Fibroblast of villous mesenchyme (primary cell): ENCODE measurements at places on chromosomes 12 and 14. TPM values are rescaled to one million over a fixed set of nuclear protein-coding genes. Genes with fewer than 3 reads are reported as not detected.

DNA sequence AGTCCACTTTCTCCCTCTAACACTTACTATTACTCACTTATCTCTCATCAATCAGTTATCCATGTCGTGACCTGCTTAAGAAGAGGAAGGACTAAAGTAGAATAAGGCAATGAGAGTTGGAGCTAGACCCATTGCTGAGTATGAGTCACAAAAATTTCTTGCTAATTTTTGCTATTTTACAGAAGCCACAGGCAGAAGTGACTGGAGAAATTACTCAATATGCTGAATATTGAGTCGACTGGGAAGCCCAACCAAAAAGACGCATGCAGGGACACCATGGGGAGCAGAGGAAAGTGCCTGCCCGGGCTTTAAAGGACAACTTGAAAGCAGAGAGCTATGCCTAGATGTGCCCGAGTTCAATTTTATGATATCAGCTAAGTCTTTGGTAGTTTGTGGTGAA is 115.4 kb upstream of the FOXG1 start:
- no peak for DNase-seq

GRCh38 chr14:39722547-39723273 is 290.5 kb upstream of the FBXO33 start:
- DNase-seq = no peak

- peak; percentile 60 for DNase-seq
Observed at GRCh38 chr12:2268471-2269286, 215.9 kb downstream of the CACNA1C start.

DNA sequence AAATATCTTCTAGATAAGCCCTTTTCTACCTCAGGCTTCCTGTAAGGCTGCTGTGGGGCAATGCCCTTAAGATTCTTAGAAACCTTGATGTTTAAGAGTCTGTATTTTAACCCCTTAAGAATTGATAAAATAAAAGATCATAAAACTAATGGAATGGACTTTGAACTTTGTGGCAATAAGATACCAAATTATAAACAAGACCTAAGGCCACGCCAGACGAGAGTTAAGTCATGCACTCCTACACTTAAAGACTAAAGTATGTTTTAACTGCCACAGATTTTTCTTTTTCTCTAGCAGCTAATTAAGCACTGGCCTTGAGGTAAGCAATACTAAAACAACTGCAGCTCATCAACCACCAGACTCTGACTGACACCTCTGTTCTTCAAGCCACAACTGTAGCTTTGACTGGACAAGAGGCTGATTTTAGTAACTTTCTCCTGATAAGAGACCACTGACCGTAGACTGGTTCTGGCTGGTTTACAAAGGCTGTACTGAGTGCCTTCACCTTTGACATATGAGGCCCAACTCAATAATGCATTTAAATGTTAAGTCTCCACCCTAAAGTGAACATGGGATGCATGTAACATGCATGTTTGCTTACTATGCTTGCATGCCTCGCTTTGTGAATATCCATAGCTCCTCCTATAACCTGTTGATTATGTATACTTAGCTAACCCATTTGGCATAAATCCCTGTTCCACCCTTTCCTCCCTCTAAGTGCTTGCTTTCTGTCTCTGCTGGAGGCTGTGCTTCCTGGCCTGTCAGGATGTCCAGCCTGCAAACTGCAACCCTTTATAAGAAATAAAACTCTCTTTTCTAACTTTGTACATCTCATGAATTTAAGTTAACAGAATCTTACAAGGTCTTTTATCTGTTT is 71.9 kb downstream of the KLHL28 start:
- DNase-seq = no peak

DNA sequence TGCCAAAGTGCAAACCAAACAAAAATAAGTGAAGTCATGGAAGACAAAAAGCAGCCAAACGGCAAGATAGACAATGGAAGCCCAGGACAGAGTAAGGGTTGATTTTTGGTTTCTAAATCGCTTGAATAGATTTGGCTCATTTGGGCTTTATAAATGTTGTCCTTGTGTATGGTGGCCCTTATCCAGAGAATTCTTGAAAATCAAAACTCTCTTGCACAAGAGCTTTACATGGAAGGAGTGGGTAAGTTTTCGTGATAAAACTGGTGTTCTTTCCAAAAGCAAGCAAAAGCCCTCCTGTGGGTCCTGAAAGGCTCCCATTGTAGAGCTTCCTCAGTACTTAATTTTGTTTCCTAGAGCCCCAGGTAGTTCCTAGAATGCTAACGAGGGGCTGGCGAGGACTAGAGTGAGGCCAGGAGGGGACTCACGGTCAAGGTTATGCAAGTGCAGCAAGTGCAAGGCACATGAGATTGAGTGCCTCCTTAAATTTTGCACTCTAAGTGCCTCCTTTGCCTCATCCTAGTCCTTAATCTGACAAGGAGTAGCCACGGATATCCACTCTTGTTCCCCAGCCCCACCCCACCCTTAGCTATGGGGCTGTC is 4.1 kb downstream of the SIX6 start:
- no peak for DNase-seq

DNA sequence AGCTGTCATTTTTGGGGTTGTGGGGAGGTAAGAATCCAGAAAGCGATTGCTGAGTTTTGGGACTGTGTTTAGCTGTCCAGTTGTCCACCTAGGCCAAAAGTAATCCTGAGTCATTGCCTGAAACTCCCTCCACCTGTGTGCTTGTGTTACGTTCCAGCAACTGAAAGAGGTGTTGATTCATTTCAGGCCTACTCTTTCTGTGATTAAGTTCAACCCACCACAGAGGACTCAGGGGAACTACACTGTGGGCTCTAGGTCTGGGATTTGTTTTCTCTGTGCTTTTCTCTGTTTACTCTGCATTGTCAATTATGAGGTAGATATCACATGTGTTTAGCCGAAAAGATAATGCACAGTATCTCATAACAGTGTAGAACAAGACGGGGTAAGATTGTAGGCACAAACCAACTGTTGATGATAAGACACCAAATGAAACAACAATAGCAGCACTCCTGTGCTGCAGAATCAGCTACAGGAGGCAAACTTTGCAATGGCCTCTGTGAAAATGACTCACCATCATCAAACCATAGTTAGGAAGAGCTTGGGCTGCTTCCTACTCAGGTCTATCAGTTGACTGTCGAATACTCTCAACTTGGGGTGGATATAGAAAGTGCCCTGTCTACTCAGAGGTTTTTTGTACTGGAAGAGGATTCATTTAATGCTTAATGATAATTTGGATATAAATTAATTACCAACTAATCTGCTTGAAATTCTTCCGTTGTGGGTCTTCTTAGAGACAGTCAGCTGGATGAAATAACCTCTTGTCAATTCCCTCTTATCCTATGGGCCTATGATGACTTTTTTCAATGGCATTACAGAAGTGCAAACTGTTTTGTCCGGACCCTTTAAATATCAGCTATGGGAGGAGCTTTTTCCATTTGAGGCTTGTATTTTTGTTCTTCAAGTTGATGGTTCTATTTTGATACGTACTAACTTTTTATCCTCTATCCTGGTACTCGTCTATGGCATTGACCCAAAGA is 385.9 kb downstream of the BMP4 start:
- no peak for DNase-seq

- no peak for DNase-seq
Observed at GRCh38 chr12:120725151-120725658, 421 bp upstream of the ACADS start.

GRCh38 chr12:113762155-113762881 is 203.8 kb downstream of the RBM19 start:
- no peak for DNase-seq

Gene DERA
- total RNA-seq = 46.2 and 53.1 TPM in 2 replicates

- peak; percentile 69 for DNase-seq
Observed at GRCh38 chr12:1496162-1496900, 98.0 kb downstream of the FBXL14 start.

Gene LBHD2
- not detected in 2 replicates for total RNA-seq

DNA sequence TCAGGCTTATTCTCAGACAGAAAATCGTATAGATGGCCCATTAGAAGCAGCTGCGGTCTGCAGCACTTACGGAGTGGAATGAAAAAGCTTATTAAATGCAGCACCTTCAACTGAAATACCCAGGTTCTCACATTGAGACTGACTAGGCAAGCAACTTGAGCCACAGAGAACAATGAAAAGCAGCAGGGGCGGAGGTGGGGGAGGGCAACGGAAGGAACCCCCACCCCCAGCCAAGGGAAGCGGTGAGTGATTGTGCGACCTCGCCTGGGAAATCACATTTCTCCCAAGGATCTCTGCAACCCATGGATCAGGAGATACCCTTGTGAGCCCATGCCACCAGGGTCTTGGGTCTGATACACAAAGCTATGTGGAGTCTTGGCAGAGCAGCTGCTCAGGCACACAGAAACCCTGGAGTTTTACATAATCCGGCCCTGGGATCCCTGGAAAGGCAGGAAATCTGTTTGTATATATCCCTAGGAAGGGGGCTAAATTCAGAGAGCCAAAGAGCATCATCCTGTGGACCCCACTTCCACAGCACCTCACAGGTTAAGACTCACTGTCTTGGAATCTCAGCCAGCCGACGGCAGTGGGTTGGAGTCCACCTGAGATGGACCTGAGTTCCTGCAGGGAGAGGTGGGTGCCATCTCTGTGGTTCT is 38.1 kb downstream of the PZP start:
- DNase-seq = no peak

- DNase-seq = no peak
Observed at GRCh38 chr14:93648440-93649168, 139.7 kb downstream of the PRIMA1 start.

DNA sequence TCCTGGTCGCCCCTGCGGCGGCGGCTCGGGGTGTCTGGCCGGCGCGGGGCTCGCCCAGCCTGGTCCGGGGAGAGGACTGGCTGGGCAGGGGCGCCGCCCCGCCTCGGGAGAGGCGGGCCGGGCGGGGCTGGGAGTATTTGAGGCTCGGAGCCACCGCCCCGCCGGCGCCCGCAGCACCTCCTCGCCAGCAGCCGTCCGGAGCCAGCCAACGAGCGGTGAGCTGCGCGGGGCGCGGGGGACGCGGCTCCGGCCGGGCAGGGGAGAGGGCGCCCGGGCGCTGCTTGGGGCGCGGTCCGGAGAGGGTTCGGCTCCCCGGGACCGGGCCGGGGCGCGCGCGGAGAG is at the start of gene LGALS3:
Gene LGALS3 (plus strand): TSS at position 167 of the 342 bp plus-strand sequence. CDS start 8,122 bp downstream, outside the sequence.
- DNase-seq = peak; percentile 69

Gene EIF2S3B
- 3.5 and 9.5 TPM in 2 replicates for total RNA-seq

Gene SH2B3
- 42.7 and 60.2 TPM in 2 replicates for total RNA-seq

Gene BAZ1A
- 29.6 and 49.2 TPM in 2 replicates for total RNA-seq
